ENCODE measurements at places on chromosomes 16 and 17. TPM values are rescaled to one million over a fixed set of nuclear protein-coding genes. Genes with fewer than 3 reads are reported as not detected.

The MYH1 gene
- total RNA-seq: not detected

DNA sequence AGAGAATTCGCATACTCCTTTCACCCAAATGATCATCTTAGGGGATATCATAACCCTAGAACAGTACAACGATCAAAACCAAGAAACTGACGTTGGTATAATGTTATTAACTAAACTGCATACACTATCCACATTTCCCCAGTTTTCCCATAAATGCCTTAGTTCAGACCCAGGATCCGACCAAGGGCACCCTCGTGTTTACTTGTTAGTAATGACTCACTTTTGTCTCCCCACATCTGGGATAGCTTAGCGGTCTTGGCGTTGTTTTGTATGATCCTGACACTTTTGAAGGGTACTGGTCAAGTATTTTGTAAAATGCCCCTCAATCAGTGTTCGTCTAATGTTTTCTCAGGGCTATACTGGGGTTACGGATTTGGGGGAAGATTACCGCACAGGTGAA lies 8.0 kb downstream of the HS3ST3A1 start:
- DNase-seq: no peak

GRCh38 chr16:6048017-6048416 lies 950.4 kb upstream of the EEF2KMT start:
- no peak for DNase-seq

DNA sequence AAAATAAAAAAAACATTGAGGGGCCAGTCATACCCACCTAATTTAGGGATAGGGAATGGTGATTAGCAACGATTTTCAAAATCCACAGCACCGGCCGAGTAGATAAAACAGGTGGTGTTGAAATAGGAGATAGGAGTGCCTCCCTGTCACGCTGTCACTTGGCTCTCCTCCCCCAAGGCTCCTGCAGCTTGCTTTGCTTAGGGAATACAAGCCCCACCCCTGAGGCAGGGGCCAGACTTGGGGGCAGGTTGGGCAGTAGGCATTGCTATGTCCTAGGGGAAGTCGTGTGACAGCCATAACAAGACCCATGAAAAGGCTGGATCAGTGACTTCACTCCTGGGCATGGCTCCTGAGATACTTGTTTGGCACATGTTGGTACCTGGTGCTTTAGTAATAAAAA lies 25.8 kb downstream of the POLR2A start:
- no peak for DNase-seq

- DNase-seq: no peak
Measured at GRCh38 chr17:48433896-48434295, 3.9 kb upstream of the SKAP1 start.

The CD300LF gene
- total RNA-seq: not detected

The BRD7 gene
- total RNA-seq: 28.9 TPM

DNA sequence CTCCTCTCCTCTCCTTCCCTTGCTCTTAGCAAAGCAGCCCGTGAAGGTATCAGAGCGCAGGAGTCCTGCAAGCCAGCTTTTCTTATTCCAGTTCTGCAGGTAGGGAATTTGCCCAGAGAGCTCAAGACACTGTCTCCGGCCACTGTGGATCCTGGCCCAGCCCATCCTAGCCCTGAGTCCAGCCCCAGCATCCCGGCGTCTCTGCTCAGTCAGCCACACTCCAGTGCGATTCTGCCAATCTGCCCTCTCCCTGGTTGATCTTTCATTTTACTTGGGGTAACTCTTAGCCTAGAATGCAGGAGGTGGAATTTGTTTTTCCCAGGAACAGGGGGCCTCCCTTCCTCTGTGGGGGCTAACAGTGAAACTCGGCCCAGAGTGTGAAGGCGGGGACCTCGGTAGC lies 176.9 kb upstream of the GSE1 start:
- DNase-seq: no peak

All from right atrium auricular region (tissue), 2 donors.